ENCODE measurements at places on chromosomes 2 and 18.

DNA sequence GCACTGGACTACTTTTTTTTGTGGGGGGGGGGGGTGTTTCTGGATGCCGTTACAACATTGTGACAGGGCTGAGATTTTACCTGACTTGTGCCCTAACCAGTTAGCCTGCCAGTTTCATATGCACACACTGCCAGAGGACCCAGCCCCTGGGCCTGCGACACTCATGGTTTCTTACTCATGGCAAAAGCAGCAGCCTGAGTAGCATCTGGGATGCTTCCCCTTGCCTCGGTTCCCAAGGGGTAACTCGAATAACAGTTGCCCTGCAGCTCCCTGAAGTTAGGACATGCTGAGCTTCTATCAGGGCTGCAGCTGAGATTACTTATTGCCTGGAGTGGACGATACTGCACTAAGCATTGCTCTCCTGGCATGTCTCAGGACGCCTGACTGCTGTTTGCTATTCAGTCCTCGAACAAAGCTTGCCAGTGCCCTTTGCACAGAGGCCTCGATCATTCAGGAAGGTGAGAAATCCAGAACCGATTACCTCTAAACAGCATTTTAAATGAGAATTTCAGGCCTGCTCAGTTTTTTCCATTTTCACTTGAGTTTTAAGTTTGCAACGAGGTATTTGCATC, 47.9 kb downstream of the TRPM8 start:
- DNase-seq: no peak

DNA sequence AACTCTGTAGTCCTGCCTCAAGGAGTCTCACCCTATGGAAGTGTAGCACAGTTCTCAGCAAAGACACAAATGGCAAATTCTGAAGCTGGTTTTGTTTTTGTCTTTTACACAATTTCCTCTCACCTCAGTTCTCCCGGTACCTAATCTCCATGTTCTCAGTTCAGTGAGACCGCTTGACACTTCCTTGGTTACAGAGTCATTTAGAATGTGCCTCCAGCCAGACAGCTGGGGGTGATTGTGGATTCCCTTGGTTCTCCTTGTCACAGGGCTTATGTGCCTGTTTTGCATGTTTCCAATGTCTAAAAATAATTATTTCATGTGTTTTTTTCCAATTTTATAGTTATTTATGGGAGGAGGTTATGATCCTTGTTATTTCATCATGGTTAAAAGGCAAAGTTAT, 379.5 kb upstream of the MAP2 start:
- no peak for DNase-seq

DNA sequence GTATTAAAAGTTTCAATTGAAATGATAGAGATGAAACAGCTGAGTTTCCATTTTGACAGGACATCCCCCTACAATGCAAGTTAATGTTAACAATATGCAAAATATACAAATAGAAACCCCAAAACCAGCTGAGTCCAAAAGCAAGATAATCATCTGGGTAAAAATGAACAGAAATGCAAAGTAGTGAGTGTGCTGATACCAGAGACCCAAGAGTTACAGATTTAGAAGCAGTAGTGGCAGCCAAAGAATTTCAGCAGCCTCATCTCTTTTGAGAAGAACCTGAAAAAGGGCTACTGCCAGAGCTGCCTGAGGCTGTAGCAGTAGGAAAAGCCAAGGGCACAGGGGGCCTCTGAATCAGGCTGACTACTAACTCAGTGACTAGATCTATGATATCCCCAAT, 82.6 kb downstream of the THADA start:
- DNase-seq: no peak

DNA sequence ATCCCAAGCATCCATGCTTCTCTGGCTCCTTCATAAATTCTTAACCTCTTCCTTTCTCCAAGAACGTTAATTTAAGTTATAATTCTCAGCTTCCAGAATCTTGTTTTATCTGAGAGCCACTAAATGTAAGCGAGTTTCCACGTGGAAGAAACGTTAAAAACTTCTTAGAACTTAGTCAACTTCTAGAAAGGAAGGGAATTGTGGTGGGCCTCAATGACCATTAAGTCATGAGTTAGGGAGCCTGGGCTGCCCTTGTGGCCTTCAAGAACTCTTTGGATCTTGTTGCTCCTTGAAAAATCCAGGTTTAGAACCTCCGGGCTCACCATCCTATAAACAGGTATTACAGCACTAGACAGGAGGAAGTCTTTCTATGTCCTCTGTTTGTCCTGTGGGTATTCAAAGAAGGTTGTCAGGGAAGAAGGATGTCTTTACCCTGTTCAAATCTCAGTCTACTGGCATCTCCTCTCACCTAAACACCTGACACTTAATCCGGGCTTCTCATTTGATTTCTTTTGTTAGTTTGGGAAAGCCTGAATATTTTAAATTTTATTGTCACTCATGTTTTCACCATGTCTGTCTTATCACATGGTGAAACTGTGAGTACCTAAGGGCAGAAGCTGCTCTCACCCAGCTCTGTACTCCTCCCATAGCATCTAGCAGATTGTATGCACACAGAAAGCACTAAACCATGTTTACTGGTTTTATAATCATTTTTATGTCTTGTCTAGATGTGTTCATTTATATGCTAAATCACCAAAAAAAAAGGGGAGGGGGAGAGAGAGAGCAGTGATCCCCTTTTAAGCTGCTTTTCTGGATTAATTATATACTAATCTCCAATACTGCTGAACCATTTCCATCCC, 6.3 kb downstream of the RND3 start:
- no peak for DNase-seq

- no peak for DNase-seq
Measured at GRCh38 chr2:118801151-118801550, 46.3 kb downstream of the EN1 start.

DNA sequence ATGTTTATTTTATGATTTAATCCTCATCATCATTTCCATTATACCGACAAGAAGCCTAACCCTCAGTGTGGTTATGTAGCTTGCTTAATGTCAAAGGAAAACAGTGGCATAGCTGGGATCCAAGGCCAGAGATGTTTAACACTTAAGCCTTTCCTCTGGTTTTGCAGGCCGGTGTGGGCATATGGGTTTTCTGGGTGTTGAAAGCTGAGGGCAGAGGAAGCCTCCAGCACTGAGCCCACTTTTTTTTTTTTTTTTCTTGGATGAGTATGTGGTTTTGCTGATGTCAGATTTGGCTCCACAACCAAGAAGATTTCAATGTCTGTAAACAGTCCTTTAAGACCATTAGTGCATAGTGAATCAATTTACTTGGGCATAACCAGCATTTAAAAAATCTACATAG, 41.3 kb downstream of the LHCGR start:
- DNase-seq: no peak

GRCh38 chr2:197972061-197972460, 167.7 kb downstream of the PLCL1 start:
- no peak for DNase-seq

GRCh38 chr2:37109523-37109922, 25.2 kb downstream of the GPATCH11 start:
- no peak for DNase-seq

DNA sequence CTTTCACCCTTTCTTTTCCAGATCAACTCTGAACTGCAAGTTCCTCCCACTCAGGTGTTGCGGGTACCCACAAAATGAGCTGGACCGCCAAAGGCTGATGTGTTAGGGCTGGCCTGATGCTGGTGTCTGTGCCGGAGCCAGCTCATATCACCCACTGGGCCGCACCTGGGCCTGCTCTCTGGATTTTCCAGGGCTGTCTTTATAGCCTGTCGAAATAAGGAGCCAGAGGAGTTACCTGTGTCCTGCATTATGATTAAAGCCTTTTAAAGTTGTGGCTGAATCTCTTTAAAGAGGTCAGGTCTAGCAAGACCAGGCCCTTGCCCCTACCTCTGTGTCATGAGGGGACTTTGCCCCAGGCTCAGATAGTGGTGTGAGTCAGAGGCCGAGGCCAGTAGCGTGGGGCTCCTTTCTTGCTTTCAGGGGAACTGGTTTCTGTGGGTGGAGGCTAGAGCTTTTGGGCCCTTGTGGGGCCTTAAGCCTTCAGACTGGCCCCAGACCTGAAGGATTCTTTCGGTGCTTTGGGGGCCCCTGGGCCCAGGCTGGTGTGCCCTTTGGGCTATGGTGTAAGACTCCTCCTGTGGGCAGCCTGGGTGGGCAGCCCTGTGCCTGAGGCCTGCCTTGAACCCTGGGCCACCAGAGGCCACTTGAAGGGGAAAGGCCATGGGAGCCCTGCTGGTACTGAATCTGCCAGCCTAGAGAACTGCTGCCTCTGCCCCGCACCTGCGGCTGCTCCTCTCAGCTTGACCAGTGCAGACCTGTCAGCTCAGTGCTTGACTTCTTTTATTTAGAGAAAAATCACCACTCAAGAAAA, 21.3 kb downstream of the OTOF start:
- no peak for DNase-seq

DNA sequence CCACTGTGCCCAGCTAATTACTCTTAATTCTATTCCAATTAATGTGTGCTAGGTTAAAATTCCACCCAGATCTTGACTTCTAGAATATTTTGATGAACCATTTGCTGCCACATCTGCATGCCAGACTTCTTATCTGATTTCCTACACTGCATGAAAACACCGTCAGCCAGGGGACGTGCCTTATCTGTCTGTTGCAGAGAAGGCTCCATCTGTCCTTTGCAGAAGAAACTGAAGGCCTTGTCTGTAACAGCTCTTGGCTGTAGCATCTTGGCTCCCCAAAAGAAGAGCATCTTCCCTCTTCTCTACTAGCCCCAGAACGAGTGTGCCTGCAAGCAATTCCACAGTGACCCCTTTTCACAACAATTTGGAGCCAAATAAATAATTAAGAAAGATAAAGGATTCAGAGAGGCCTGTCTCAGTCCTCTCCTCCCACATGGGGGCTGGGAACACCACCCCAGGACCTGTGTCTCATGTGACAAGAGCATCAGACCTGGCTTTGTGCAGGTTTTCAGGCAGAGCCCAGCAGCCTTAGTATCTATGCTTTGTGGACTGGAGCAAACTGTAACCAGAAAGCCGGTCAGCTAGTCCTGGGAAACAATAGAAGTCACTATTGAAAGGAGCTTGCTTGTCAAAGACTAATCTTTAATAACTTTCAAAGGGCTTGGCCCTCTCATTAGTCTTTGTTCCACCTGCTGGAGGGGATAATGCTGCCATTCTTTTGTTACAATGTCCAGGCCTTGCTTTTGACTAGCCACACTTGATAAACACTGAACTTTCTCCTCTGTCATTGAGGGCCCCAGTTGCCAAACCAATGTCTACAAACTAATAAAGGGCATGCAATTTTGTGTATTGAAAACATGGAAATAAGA, 84.0 kb upstream of the NEUROD1 start:
- DNase-seq: no peak

GRCh38 chr2:8544786-8545694, 136.8 kb upstream of the ID2 start:
- DNase-seq: peak; percentile 54

- no peak for DNase-seq
Measured at GRCh38 chr2:147630585-147630984, 214.2 kb upstream of the ACVR2A start.

DNA sequence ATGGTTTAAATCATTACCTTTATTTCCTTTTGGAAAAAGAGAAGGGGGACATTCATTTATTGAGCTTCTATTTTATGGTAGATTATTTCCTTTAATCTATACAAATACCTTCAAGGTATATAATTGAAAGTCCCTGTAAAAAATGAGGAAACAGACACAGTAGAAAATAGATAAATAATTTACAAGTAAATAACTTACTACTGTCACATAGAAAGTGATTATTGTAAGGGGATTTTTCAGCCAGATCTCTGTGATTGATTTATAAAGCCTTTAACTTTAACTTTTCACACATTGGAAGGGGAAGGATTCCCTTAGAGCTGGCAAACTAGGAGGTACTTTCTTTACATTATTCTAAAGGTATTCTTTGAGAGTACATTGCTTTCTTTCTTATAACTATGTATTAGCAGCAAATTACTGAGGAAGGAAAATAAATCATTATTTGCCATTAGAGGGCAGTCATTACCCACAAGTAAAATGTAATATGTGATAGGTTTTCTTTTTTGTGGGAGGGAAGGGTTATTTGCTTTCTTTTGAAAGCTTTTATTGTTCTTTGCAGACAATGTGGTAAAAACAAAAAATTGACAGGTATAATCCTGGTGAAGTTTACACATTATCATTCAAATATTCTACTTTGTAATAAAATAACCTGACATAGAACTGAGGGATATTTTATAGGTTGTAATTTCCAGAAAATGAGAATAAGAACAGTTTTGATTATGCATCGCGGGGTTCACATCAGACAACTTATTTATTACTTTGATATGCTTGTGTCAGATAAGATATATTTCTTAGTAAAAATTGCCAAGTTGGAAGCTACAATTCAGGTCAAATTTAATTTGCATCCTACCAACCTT, 24.8 kb upstream of the RPE start:
- no peak for DNase-seq

DNA sequence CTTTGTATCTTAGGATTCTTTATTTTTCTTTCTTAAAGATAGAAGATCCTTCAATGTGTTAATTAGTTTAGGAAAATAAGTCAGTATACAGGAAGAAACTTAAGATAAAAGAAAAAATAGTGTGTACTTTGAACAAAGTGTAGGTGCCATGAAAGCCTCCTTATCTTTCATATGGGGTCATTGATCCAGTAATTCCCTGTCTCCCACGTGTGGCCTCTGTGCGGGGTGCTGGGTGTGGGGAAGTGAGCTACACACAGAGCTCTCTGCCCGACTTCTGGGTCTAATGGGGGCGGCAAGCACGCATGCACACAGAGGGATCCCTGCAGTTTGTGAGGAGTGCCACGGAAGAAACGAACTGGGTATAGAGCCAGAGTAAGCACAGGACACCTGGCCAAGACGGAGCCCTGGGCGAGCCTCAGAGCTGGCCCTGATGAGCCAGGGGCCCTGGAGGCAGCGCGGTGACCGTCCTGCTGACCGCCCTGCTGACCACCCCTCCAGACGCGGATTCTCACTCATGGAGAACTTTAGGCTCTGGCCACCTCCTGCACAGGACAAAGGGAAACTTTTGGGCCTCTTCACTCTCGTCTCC, 253.5 kb downstream of the ACKR3 start:
- DNase-seq: no peak

GRCh38 chr2:136319651-136320050, 201.7 kb upstream of the CXCR4 start:
- no peak for DNase-seq

GRCh38 chr2:10477443-10478297, 29.5 kb upstream of the ODC1 start:
- no peak for DNase-seq

DNA sequence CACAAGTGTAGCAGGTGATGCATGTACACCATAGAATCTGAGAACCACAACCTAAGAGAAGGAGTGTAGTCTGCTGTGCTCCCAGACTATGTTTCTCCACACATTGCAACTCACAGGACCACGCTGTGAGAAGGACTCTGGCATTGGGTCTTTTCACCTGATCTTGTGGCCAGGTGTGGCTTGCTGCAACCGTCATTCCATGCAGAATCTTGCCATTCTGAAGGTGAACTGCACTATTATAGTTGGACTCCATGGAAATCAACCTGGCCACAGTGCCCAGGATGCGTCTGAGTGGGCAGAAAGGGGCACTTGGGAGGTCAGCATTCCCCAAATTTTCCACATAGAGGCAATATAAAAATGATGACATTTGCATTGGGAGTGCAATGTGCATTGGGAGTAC, 122.2 kb downstream of the CAPN13 start:
- DNase-seq: no peak

DNA sequence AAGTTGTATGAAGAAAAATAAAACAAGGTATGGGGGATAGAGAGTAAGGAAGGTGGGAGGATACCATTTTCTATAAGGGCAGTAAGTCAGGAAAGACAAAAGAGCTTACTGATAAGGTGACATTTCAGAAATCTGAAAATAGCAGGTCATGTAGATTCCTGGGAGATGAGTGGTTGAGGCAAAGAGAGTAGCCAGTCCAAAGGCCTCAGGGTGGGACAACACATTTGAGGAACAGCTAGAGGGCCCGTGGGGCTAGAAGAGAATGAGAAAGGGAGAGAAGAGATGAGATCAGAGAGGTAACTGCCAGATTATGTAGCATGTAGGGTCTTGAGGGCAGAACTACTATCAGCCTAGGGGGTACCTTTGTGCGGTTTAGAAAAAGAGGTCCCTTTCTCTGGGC, 2.9 kb downstream of the CLHC1 start:
- no peak for DNase-seq

Measured in activated CD4-positive, CD25-positive, alpha-beta regulatory T cell treated with anti-CD3 and anti-CD28 coated beads, Interleukin-2, amount 50 U/mL, for 16 hours (primary cell).